Stimulated activated CD8-positive, alpha-beta memory T cell treated with anti-CD3 and anti-CD28 coated beads, Interleukin-12 subunit alpha, Interleukin-12 subunit beta, amount 100 ng/mL, for 4 hours (primary cell): ENCODE measurements at places on chromosomes 4 and X.

- no peak for DNase-seq
Observed at GRCh38 chrX:152960115-152960514, 33.8 kb downstream of the PNMA5 start.

GRCh38 chrX:30812326-30812725 is 76.7 kb downstream of the TAB3 start:
- DNase-seq, result no peak

DNA sequence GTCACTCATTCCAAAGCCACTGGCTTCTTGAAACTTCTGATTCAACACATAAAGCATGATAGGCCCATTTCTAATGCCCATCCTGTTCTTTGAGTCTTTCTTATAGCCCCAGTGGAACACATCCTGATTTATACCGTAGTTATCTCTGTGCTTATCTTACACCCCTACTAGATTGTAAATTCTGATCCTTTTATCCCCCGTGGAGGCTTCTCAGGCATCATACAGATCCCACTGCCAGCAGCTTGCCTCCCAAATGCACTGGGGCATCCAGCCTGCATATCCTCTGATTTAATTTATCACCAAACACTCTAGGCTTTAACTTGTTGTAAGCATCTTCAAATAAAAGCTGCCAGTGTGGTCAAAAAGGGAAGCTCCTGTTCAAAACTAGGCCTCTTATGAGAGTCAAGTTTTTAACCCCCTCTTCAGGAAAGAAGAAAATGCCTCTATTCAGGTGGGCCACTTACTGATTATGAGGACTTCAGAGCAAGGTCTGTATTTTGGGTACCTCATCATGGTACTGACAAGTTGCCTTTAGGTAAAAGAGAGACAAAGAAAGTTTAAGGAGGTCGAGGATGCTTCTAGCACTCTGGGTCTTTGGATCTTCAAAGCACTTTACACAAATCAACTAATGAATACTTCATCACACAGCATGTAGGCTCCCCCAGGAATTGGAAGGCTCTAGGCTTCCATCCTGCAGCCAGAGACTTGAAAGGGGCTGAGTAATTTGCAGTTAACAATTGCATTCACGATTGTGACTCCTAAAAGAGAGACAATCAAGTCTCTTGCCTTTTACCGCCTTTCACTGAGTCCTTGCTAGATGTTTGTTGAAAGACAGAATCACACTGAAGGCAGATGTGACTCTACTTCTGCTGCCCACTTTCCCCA is 95.8 kb upstream of the LDB2 start:
- DNase-seq, result no peak

DNA sequence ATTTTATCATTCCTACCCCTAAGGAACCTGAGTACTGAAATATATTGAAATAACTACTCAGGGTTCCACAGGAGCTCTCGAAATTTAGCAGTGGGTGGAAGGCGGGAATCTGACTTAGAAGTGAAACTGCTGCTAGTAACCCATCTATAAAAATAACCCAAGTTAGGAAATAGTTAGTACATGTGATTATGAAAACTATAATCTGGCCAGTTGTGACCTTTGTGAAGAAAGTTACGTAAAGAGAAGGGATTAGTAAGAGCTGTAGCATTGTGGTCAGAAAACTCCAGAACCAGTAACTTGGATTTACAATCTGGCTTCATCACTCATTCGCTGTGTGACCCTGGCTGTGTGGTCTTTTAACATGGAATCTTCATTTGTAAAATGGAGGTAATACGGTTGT is 175.5 kb downstream of the RAPGEF2 start:
- no peak for DNase-seq

GRCh38 chrX:101408532-101408841 is 465 bp downstream of the HNRNPH2 start:
- DNase-seq, result no peak

DNA sequence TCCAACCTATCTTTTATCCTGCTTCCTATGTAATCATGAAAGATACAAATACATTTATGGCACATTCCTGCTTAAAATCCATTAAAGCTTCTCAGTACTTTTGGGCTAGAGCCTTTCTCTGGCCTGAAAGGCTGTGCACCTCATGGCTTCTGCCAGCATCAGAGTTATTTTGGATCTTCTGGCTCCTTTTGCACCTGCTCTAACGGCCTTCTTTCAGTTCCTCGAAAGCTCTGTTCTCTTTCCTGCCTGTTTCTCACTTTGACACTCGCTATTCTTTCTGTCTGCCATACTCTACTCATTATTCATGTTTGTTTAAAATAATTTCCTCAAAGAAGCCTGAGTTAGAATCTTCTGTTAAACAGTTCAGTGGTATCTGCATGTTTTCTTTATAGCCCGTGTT is 86.0 kb downstream of the LRP2BP start:
- DNase-seq, result no peak

DNA sequence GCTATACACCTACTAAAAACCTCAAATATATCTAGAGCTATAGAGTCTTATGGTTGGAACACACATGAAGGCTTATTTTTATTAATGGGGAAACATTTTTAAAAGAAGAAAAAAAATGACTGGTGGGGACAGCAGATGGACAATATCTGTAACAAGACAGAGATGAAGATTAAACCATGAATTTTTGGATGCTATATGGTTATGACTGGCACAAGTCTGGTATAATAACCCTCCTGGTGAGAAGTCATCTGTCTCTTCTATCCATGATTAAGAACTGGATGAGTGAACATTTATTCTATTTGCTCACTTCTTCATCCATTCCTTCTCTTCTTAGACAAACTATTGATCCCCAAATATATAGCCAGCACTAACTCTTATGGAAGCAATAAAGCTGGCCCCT is 104.4 kb downstream of the EFHC2 start:
- DNase-seq, result no peak

GRCh38 chr4:47972721-47973120 is 43.8 kb downstream of the CNGA1 start:
- no peak for DNase-seq

GRCh38 chrX:38656350-38656915 is 95.1 kb downstream of the TSPAN7 start:
- no peak for DNase-seq

DNA sequence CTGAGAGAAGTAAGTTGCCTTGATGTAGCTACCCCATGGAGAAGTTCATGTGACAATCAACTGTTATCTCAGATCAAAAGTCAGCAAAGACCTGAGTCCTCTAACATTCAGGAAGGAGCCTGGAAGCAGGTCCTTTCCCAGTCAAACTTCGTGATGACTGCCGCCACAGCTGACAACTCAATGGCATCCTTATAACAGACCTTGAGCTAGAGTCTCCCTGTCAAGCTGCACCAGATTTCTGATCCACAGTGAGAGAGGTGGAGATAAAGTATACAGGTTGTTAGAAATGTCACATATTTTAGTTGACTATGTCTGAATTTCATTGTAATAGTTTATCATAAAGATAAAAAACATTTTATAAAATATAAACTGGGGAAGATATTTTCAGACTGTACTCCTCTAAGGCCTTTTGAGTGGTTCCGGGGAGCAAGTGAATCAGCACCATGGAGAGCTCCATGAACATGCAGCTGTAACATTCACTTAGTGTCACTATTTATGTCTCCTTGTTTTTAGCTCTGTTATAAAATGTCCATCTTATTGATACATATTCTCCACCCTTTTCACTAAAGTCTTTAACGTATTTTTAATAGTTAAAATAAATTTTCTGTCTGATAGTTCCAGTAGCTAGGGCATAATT is 1653.5 kb upstream of the AGA start:
- no peak for DNase-seq

DNA sequence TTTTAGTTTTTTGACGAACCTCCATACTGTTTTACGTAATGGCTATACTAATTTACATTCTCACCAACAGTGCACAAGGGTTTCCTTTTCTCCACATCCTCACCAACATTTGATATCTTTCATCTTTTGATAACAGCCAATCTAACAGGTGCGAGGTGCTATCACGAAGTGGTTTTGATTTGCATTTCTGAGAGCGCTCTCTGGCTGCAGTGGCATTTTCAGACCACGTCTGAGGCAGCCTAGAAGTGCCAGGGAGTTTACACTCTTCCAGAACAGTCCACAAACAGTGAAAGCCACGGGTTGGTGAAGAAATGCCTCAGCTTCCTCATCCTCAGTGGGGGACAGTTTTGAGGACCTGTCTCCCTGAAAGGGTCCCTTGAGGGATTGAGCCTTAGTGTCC is 471.0 kb downstream of the BCOR start:
- DNase-seq, result no peak

DNA sequence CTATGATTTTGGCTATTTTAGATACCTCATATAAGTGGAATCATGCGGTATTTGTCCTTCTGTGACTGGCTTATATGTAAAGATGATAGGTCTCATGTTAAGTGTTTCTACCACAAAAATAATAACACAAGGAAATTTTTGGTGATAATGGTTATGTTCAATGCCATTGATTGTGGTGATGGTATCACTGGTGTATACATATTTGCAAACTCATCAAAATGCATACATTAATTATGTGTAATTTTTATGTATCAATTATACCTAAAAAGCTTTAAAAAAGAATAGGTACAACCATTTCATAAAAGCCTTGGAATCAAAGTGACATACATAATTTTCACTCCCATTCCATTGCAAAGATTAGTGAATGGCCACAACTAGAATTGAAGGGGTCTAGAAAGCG is 178.3 kb upstream of the FMR1 start:
- no peak for DNase-seq

- DNase-seq, result no peak
Observed at GRCh38 chr4:34183926-34184325, 2060.4 kb downstream of the ARAP2 start.

- peak; percentile 42 for DNase-seq
Observed at GRCh38 chrX:24479924-24480323, 14.8 kb downstream of the PDK3 start.

GRCh38 chr4:38154681-38155588 is 194.7 kb downstream of the PTTG2 start:
- DNase-seq, result no peak
